ENCODE measurements at places on chromosomes 12 and 14.

GRCh38 chr14:36820901-36821300 is 159.2 kb downstream of the PAX9 start:
- no peak for DNase-seq

DNA sequence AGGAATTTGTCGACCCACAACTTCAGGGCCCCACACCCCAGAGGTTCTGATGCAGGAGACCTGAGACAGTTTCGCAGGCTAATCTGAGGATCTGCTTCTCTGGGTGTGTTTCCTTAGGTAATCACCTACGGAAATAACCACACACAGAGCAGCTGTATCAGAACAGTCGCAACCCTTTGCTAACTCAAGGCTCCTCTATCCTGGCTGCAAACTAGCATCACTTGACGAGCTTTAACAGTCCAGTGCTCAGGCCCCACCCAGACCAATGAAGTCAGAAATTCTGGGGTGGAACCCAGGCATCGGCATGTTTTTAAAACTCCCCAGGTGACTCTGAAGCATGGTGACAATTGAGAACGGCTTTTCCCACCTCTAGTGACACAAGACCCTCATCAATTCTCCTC is 20.7 kb downstream of the SLC7A7 start:
- no peak for DNase-seq

GRCh38 chr12:18753481-18754123 is 15.7 kb downstream of the CAPZA3 start:
- DNase-seq, result no peak

- no peak for DNase-seq
Measured at GRCh38 chr14:91753501-91754128, 21.7 kb upstream of the CATSPERB start.

DNA sequence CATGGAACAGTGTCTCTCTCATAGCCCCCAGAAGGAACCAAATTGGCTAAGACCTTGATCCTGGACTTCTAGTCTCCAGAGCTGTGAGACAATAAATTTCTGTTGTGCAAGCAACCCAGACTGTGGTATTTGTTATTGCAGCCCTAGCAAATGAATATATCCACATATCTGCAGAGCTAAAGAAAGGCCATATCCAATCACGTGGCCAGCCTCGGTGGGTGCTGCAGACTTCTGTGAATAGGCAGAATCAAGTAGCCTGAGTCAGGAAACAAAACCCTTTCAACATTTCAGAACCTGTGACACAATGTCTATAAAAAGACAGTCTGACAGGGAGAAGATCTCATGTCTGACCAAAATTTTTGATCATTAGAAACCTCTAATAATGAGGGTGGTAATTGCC is 71.0 kb upstream of the CPM start:
- DNase-seq, result no peak

All from stimulated activated CD8-positive, alpha-beta memory T cell treated with anti-CD3 and anti-CD28 coated beads, Interleukin-12 subunit alpha, Interleukin-12 subunit beta, amount 100 ng/mL, for 4 hours (primary cell).